ENCODE measurements at places on chromosomes 1 and 21.

DNA sequence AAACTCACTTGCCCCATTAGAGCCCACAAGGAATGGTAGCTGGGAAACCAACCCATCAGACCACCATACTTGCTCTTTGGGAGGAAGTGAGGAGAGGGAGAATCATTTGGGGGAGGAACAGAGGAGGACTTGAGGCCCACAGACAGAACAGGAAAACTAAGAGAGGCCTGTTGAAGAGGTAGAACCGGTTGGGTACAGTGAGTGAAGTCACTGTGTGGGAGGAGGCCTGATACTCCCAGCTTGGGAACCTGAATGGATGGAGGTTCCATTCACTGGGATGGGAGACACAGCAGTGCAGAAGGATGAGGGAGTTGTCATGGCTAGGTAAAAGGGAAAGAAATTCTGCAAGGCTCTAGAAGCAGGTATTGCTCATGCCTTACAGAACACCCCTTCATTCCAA lies 63.4 kb upstream of the PSEN2 start:
- DNase-seq, result no peak

- no peak for DNase-seq
Observed at GRCh38 chr1:14011132-14011531, 311.1 kb downstream of the PRDM2 start.

GRCh38 chr1:167776151-167776550 lies 54.4 kb downstream of the MPZL1 start:
- no peak for DNase-seq

DNA sequence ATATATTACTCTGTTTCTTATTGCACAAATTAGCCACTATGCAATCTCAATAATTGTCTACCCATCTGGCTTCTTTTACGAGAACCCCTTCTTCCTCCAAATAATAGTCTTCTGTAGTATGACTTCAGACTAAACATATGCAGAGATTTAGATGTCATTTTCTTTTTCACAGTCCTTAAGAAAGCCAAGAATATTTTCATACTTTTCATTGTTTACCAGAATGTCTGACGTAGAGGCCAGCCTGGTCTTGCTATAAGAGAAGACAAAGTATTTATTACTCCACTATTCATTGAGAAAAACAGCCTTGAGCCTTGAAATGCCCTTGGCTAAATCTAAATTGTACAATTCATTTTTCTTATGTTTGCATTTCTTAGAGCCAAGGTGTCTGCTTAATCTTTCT lies 714.9 kb upstream of the CXADR start:
- DNase-seq, result no peak

DNA sequence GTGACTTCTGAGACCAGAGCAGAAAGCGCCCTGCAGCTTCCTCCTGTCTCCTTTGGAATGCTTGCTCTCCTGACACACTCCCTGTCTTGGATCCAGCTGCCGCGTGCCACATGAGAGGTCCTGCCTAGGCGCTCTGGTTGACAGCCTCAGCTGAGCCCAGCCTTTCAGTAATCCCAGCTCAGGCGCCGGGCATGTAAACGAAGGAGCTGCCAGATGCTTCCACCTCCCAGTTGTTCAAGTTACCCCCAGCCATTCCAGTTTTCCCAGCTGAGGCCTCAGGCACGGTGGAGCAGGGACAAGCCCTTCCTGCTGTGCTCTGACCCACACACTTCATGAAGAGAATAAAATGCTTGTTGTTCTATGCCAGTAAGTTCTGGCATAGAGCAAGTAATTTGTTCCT lies 14.3 kb upstream of the CD34 start:
- no peak for DNase-seq

- DNase-seq, result no peak
Observed at GRCh38 chr1:25140073-25140797, 92.1 kb downstream of the SYF2 start.

- DNase-seq, result no peak
Observed at GRCh38 chr1:2391931-2392509, 379 bp downstream of the RER1 start.

- no peak for DNase-seq
Observed at GRCh38 chr1:243438815-243439214, 183.0 kb downstream of the SDCCAG8 start.

GRCh38 chr1:113517983-113518382 lies 127.7 kb downstream of the MAGI3 start:
- no peak for DNase-seq

DNA sequence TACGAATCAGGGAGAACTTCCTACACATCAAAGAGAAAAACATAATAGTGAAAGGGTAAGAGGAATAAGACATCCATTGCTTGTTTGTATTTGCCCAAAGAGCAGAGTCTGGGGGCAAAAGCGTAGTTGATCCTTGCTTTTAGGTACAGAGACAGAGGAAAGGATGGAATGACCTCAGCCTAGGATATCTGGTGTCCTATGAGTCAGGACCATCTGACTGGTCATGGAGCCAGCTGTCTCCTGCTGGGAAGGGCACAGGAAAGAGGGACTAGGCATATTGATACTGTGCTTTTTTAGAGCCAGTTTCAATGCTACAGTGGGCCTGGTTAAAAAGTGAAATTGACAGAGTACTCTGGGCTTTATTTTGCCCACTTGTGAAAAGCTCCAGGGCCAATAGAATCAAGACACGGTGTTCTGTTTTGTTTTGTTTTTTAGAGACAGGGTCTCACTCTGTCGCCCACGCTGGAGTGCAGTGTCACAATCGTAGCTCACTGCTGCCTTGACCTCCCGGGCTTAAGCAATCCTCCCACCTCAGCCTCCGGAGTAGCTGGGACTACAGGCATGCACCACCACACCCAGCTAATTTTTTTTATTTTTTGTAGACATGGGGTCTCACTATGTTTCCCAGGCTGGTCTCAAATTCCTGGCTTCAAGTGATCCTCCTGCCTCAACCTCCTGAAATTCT lies 3.2 kb downstream of the PLEKHO1 start:
- DNase-seq, result no peak

DNA sequence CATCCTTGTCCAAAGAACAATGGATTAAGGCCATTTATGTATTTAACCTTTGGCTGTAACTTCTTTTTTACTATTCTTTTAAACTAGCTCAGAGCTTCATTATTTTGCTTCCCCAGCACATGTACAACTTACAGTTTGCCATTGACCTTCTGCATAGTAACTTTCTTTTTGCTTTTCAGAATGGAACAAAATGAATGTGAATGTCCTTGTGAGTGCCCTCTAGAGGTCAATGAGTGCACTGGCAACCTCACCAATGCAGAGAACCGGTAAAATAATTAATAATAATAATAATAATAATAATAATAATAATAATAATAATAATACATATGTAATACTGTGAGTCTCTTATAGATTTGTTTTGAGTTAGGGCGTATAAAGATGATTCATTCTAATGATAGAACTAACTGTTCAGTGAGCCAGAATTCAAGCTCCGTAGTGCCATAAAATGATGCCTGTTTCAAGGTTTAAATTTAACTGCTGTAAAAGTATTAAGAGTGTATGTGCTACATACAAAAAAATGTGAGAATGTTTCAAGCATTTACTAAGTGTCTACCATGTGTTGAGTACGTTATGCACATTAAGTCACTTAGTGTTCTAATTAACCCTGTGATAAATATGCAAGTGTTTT lies 69.0 kb upstream of the RAVER2 start:
- DNase-seq, result no peak

All from retinal pigment epithelial cell (primary cell).